ENCODE measurements at places on chromosomes 4 and X.
A peak's percentile ranks its signal among the peaks of the same experiment; 100 is the strongest.

GRCh38 chr4:2651998-2652397 is 104.1 kb downstream of the TNIP2 start:
- no peak for DNase-seq

DNA sequence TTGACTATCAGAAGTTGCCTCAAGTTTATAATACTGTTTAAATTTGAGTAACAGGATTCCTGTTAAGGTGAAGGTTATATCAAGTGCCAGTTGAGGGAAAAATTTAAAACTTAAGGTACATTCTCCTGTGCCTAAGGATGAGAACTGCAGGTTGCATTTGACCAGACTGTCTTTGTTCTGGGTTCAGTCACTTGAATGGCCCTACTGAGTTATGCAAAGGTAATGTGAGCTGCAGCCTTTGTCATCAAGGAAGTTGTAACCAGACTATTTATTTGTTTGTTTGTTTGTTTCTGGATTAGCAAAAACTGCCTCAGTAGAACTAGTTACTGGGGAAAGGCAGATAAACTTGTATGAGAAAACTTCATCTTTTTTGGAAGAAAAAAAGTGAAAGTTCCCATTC is 131.9 kb downstream of the ATOH1 start:
- DNase-seq = no peak

- no peak for DNase-seq
Observed at GRCh38 chrX:75076429-75076828, 79.7 kb downstream of the ABCB7 start.

DNA sequence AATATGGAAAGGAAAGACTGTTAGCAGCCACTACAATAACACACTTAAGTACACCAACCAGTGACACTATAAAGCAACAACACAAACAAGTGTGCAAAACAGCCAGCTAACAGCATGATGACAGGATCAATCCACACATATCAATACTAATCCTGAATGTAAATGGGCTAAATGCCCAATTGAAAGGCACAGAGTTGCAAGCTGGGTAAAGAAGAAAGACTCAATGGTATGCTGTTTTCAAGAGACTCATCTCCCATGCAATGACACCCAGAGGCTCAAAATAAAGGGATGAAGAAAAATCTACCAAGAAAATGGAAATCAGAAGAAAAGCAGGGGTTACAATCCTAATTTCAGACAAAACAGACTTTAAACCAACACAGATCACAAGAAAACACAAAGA is 94.2 kb upstream of the ENPEP start:
- no peak for DNase-seq

DNA sequence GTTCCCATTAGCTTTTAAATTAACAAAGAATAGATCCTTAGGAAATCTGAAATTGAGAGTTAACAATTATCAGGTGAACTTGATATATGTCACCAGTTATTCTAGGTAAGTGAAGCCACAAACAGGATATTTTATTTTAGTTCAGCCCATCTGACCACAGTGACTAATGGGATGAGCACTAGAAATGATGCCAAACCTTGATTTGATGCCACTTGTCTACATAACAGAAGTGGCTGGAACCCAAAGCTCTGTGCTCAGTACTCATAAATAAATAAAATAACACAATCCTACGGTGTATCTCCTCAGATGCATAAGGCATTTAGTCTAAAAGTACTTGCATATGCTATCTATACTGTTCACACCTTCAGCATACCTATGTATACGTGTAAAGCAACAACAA is 12.2 kb downstream of the SLITRK4 start:
- DNase-seq = no peak

GRCh38 chr4:69888336-69888735 is 28.4 kb upstream of the SULT1E1 start:
- no peak for DNase-seq

DNA sequence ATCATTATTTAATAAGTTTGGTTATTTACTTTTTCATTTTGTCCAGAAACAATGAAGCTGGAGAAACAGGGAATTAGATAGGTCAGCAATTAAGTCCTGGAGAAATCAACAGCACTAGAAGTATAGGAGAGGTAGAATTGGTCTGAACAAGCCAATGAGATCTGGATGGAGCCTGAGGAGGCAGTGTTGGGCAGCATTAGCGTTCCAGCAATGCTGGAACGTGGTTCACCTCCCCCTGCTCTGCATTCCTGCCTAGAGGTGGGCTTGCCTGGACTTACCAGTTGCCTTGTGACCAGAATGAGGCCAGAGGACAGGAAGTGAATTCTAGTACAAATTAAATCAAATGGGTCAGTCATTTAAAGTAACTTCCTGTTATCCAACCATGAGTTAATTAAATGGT is 4.6 kb downstream of the RASSF6 start:
- no peak for DNase-seq

DNA sequence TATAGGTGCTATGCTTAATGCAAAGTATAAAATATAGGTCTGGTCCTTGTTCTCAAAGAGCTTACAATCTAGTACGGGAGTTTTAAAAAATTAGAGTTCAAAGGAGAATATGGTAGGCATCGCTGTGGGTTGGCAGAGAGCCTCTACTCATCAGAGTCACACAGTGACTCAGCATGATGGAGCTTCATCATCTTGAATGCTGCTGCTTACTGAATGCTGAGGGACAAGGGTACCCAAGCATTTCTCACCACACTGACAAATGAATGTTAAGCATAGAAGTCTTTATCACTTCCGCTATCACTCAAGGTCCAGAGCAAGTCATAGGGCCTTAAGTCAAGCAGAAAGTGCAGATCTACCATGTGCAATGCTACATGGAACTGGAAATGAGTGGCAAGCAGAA is 268.6 kb upstream of the IGFBP7 start:
- peak; percentile 83 for DNase-seq

DNA sequence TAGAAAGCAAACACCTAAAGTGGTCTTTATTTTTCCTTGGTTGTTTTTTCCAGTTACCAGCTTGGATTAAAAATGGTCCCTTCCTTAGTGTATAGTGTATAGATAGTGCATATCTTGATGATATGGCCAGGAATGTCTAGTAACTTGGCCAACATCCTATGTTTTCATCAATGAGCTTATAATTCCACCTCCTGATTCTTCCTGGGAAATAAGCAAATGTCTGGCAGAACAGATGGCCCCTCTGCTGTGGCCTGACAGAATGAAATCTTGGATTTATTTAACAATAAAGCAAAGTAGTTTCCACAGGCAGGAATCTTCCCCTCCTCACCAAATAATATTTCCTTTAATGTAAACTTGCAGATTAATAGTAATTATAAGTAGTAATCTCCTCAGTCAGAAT is 6.1 kb downstream of the SCARB2 start:
- no peak for DNase-seq

DNA sequence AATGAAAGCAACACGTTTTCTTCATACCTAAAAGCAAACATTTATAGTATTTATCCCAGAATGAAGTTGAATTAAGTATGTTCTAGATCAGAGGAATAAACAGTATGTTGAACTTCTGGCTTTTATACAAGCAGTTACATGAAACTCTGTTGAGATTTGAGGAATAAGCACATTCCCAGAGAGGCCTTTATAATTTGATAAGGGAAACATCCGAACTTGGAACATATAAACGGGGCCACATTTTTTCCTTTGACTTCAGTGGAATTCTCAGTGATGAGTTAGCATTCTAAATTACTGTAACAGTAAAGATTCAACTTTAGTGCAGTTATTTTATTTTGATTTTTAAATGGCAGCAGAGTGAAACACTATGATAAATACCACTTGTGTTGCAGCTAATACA is 119.5 kb downstream of the GLRA3 start:
- DNase-seq = no peak

DNA sequence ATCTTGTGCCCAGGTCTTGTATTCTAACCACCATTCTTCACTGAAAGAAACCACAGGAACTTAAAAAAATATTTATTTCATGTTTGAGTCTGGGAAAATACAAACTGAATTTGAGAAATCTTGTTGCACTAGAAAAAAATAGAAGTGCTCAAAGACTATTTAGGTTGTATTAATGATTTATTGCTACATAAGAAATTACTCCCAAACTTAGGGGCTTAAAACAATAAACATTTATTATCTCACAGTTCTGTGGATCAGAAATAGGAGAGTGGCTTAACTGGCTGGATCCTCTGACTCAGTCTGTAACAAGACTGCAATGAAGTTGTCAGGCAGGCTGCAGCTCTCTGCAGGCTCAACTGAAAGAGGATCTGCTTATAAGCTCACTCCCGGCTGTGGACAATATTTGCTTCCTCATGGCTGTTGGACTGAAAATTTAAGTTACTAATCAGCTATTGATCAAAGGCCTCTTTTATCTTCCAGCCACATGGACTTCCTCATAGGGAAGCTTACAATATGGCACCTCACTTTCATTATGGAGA is 295.4 kb upstream of the FAM241A start:
- DNase-seq = no peak

DNA sequence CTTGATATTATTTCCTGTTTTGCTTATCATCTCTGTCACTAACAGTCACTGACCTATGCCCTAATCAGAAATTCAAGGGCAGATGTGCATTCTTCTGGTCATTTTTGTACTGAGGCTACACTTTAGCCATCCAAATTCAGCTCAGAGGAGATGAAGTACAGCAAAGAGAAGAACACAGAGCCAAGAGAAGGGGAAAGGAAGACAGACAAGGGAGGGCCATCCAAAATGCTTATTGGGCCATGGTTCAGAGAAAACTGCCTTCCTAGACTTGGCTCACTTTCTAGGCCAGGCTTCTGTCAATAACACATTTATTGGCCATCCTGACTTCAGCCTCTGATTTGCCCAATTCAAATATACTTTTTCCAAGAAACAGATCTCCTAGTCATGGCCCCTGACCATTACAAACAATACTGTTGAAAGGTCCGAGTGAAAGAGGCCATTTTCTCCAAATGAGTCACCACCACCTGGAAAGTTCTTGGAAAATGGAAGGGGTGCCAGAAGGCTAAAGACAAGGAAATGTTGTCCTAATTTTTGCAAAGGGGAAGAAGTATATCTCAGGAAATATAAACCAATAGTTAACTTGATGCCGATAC is 56.4 kb downstream of the DCX start:
- no peak for DNase-seq

DNA sequence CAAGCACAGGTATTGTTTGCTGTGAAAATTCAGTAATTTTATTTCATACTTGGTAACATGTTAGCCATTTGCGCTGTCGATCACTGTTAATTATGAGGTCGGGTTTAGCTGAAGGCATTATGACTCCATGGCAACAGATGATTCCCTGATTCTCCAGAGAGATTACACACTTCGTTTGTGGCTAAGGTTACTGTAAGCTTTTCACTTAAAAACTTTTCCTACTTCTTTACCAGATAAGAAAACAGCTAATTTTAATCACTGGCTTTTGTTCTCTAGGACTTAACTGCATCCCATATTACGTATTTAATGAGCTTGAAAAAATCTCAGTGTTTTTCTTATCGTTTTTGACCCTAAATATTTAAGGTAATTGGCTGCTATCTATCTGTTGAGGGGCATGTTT is 2.1 kb downstream of the GSTCD start:
- peak; percentile 32 for DNase-seq

DNA sequence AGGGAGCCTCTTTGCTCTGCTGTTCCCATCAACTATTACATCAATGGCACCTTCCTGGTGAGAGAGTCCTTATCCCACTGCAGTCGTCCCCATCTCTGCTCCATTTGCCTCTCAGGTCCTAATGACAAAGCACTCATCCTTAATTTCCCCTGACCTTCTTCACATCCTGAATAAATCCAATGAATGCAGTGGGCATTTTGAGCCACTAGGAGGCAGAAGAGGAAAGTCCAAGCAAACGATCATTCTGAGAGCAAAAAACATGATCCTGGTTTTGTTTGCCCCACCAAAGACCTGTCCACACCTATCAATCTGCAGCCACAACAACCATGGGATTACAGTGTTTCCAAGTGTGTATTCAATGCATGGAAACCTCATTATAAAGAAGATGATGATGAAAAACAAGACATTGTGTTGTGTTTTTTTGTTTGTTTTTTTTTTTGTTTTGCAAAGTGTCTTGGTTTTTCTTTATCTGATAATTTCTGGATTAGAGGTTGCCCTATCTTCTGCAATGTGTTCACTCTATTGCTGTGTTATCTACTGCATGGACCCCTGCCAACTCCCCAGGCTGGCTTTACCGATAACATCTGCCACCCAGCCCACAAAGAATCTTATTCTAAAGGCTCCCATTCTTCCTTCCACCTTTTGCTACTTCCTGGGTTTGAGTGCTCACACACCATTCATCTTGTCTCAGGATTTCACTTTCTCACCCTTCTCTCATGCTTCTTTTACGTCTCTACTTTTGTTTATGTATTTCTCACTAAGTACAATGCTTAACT is 207.2 kb downstream of the NLGN4X start:
- peak; percentile 32 for DNase-seq

- no peak for DNase-seq
Observed at GRCh38 chr4:118981171-118981838, 92.7 kb downstream of the SYNPO2 start.

GRCh38 chrX:14295426-14295825 is 233.9 kb upstream of the GLRA2 start:
- DNase-seq = no peak

GRCh38 chrX:134599184-134599914 is 58.9 kb downstream of the PLAC1 start:
- DNase-seq = no peak

- no peak for DNase-seq
Observed at GRCh38 chr4:126718136-126718535, 914.6 kb upstream of the INTU start.

DNA sequence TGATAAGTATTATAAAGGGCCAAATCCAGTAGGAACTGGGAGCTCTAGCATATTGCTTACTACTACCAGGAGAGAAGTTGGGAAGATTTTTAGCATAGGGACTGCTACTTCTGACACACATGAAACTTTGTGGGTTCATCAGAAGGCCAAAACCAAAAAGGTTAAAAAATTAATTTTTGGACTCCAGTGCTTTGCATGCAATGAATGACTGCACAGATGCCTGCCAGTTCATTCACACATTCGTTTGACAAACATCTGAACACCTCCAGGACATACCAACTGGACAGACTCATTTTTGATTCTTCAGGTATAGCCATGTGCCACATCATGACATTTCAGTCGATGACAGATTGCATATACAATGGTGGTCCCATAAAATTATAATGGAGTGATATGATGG is 79.8 kb downstream of the MID1IP1 start:
- DNase-seq = no peak

GRCh38 chr4:62252728-62253127 is 1052.6 kb downstream of the ADGRL3 start:
- DNase-seq = no peak

- DNase-seq = no peak
Observed at GRCh38 chr4:38009949-38010348, 49.8 kb downstream of the PTTG2 start.

- DNase-seq = no peak
Observed at GRCh38 chr4:138599965-138600364, 357.8 kb upstream of the SLC7A11 start.

- no peak for DNase-seq
Observed at GRCh38 chr4:121510341-121510874, 129.6 kb upstream of the QRFPR start.

DNA sequence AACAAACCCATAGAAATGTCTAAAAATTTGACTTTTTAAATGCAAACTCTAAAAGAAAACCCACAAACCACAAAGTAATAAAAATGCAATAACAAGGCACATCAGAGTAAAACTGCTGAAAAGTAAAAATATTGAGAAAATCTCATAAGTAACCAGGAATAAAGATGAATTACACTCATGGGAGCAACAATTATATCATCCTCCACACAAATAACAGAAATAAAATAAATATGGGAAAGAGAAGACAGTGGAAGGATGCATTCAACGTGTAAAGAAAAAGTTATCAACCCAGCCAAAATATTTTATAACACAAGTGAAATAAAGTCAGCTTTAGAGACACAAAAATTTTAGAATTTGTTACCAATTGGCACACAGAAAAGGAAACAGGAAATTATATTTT is 1420.2 kb downstream of the PCDH18 start:
- DNase-seq = no peak

GRCh38 chrX:15985937-15986336 is 131.3 kb upstream of the AP1S2 start:
- DNase-seq = peak; percentile 61
